ENCODE measurements at places on chromosomes 16 and 17. TPM values are rescaled to one million over a fixed set of nuclear protein-coding genes. Genes with fewer than 3 reads are reported as not detected.

- H3K27me3 ChIP-seq = peaks cover 5% of the 10 kb centered on the region
- H3K4me3 ChIP-seq = no peak overlapping the region
- no peaks in the 10 kb centered on the region for H3K36me3 ChIP-seq
- H3K4me1 ChIP-seq = no peaks in the 10 kb centered on the region
- DNase-seq = no peak
- no peak overlapping the region for H3K27ac ChIP-seq
Observed at GRCh38 chr17:79438546-79439334, 172.1 kb downstream of the RBFOX3 start.

GRCh38 chr17:33858682-33859081 is 396.4 kb upstream of the CCL2 start:
- no peaks in the 10 kb centered on the region for H3K36me3 ChIP-seq
- DNase-seq = no peak
- no peak overlapping the region for H3K27ac ChIP-seq
- no peak overlapping the region for H3K4me3 ChIP-seq
- no peaks in the 10 kb centered on the region for H3K4me1 ChIP-seq
- H3K27me3 ChIP-seq = peaks cover 14% of the 10 kb centered on the region

CLEC3A gene
- not detected for total RNA-seq

NEUROD2 gene
- not detected for total RNA-seq

DNAAF8 gene
- not detected for total RNA-seq

- no peak overlapping the region for H3K27ac ChIP-seq
- no peaks in the 10 kb centered on the region for H3K36me3 ChIP-seq
Observed at GRCh38 chr16:77549876-77550275, 115.0 kb upstream of the ADAMTS18 start.
